ENCODE measurements at places on chromosomes 1 and 21.

GRCh38 chr1:146035048-146035423, 13.5 kb upstream of the HJV start:
- no peak for DNase-seq

GRCh38 chr1:63453232-63453631, 69.8 kb downstream of the ITGB3BP start:
- DNase-seq: no peak

GRCh38 chr21:24093032-24093431, 1514.2 kb downstream of the MRPL39 start:
- no peak for DNase-seq

DNA sequence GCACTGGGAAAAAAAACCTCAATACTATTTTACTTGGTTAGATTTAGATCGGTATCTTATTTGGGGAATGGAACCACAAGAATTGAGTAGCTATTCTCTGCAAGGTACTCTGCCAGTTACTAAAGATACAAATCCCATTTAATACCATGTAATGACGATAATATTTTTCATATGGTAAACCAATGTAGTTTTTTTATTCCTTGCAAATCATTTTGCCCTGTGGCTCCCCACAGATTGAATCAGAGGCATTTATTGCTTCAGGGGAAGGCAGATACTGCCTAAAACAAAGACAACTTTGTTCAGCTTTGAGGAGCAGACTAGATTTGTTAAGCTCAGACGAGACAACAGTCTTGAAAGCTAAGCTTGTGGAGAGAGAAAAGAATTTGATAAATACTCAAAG, 226.7 kb upstream of the RUNX1 start:
- no peak for DNase-seq

Data from CD4-positive, alpha-beta T cell treated with Interleukin-2 at 100 ng/mL for 4 hours (primary cell).